ENCODE measurements at places on chromosomes 3 and 15.

- peak; percentile 88 for DNase-seq
Measured at GRCh38 chr3:20041197-20041780, 1.0 kb downstream of the KAT2B start.

DNA sequence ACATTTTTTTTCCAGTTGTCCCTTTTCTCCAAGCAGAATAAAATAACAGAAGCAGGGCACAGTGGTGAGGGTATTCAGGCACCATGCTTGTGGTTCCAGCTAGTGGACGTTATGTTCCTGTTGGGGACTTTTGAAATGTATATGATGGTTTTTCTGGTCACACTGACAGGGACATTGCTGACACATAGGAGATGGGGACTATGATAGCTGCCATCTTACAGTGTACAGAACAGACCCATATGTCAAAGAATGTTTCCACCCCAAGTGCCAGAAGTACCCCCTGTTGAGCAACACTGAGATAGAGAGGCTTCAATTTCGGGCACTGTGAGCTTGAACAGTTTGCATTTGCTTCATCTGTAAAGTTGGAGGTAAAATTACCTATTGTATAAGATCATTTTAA is 38.6 kb downstream of the MCTP2 start:
- DNase-seq = no peak

DNA sequence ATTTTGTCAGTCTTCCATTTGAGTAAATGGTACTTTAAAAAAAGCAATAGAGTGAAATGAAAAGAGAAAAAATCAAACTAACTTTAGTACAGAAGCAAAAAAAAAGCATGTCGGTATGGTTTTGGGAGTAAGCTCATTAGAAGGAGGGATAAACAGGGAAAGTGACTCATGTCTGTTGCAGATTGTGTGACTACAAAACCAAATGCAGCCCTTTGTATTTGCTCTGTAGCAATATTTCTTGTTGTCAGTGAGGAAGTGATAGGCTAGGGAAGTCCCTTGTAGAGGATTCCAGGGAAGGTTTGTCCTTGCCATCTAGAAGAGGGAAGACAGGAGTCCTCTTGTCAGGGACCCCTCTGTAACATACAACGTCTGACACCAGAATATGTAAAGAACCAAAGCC is 150.5 kb upstream of the POU1F1 start:
- no peak for DNase-seq

DNA sequence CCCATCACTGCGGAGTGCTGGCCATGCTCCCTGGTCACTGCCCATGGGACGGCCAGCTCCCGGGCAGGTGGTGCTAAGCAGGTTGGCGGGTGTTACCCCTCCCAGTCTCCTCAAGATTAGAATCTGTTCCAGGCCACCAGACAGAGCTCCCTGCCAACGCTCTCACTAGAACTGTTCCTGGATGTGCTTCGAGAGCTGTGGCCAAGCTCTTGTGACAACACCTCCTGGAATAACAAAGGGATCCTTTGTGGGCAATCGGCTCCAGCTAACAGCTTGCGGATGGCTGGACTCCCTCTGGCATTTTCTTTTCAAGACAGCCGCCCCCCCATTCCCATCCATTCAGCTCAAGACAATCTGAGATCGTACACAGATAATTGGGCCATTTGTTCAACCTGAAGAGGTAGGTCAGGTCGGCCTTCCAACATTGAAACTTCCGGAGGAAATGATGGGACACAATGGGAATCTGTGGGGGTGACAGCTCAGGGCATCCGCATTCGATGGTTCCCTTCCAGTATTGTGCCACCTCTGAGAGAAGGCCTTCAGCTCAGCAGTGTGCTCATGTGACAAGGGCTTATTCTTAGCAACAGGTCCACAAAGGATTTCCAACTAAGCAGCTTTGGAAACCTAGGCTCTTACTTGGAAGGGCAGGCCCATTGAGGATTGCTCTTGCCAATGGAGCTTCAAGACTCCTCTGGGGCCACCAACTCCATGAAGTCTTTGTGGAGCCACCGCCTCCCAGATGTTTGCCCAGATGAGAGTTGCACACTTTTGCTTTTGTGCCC is 11.6 kb upstream of the EPHB3 start:
- DNase-seq = no peak

GRCh38 chr3:196654735-196655090 is 15.2 kb downstream of the NRROS start:
- DNase-seq = no peak

GRCh38 chr15:43204016-43204901 is 16.6 kb downstream of the EPB42 start:
- peak; percentile 70 for DNase-seq

DNA sequence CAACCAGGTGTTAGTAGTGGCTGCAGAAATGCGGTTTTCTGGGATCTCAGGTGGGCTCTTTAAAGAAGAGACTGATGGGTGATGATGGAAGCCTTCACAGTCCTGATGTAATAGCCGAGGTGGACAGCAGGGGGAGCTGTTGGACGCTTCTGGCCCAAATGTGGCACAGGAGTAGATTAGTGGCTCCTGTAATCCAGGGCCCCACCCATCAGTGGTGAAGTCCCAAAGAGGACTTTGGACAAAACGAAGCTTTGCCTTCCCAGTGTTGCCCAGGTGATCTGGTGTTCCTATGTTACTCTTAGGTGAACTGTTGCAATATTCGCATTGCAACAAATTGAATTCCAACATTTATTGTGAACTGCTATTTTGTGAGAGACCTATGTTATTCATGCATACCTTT is 31.8 kb upstream of the MYZAP start:
- peak; percentile 81 for DNase-seq

DNA sequence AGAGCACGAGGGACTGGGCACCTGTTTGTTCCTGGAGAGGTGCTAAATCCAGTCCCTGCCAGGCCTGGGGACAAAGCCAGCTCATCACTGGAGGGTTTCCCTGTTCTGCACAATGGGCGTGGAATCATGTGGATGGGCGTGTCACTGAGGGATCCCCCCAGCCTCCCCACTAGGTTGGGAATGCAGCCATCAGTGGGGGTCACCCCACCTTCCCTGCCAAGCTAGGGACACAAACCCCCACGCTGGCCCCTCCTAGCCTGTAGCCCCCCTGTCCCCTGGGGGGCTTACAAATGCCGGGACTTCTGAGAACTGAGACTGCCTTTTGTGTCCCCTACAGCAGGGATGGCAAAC is 61.9 kb downstream of the NSMCE3 start:
- no peak for DNase-seq

- no peak for DNase-seq
Measured at GRCh38 chr3:188236271-188236670, 82.3 kb downstream of the LPP start.

DNA sequence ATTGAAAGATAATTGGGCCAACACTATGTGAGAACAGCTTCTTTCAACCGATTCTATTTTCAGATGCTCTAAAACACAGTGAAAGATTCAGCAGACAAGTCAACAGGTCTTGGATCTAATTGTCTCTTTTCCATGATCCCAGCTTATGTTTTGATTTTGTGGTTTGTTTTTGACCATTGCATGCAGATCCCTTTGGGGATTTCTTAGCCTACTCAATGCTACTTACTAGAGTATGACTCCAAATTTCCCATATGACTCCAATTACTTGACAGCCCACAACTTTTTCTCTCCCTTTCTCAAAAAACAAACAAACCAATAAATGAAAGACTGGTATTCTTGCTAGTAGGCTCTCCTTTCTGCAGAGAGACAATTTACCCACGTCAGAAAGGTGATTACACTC is 67.1 kb downstream of the KCNH8 start:
- DNase-seq = no peak

- DNase-seq = peak; percentile 71
Measured at GRCh38 chr3:134600685-134601463, 49.9 kb downstream of the KY start.

DNA sequence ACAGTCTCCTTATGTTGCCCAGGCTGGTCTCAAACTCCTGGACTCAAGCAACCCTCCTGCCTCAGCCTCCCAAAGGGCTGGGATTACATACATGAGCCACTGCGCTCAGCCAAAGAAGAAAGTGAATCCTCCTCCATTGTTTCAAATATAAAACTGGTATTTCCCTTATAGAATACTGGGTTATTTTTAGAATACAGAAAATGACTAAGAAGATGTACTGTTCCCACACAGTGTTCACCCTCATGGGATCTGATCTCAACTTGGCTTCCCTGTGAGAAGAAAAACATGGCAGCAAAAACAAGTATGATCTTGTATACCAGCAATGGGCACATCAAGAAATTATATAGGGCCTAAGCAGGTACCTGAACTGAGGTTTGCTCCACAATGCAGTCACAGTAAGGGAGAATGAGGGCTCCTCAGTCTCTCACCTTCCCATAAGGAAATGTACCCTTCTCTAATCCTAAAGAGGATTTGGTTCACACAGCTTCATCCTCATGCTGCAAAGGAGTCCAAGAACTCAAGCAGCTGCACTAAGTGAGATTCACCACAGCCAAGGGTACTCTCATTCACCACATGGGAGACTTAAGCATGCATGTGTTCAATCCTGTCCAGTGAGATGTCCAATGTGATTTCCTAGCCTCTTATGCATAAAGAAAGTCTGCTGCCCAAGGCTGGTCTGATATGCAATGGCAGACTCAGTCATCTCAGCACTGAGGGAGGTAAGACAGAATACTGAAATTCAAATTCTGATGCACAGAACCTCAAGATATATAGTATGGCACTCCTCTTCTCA is 25.8 kb downstream of the USP4 start:
- DNase-seq = no peak

DNA sequence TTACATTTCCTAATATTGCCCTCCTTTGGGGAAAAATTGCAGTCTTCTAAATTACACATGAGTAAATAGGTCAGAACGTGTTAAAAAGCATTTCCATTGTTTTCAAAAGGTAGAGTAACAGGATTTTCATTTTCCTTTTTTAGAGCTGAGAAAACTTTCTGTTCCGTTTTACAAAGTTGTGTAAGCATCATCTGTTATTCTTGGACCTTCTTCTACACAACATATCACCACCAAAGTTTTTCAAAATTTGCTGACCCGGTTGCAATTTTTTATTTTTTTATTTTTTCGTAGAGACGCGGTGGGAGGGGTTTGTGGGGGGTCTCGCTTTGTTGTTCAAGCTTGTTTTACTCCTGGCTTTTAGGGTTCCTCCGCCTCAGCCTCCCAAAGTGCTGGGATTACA is 1.1 kb downstream of the CCDC39 start:
- no peak for DNase-seq

GRCh38 chr3:49940667-49941249 is 808 bp downstream of the RBM6 start:
- no peak for DNase-seq

- DNase-seq = no peak
Measured at GRCh38 chr15:69647142-69647513, 194.5 kb downstream of the RPLP1 start.

- no peak for DNase-seq
Measured at GRCh38 chr3:134377896-134378295, 3.6 kb upstream of the AMOTL2 start.

- DNase-seq = no peak
Measured at GRCh38 chr15:97902140-97902780, 58.2 kb upstream of the ARRDC4 start.

DNA sequence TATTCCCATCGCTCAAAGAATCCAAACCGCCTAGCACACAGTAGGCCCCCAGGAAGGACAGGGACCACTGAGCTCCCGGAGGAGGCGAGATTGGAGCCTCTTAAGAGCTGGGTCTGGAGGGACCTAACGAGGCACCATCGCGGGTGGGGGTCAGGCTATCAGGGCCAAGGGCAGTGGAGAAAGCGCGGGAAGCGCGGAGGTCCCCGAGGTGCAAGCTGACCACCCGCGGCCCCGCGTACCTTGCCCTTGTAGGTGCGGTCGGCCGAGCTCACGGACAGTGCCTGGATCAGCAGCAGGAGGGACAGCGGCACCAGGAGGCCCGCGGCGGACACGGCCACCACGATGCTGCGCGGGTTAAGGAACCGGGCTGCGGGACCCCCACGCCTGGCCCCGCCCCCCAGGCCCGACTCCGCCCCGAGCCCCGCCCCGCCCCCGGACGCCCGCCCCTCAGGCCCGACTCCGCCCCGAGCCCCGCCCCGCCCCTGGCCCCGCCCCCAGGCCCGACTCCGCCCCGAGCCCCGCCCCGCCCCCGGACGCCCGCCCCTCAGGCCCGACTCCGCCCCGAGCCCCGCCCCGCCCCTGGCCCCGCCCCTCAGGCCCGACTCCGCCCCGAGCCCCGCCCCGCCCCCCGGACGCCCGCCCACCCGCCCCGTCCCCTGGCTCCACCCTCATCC is 3.9 kb downstream of the ZDHHC19 start:
- peak; percentile 64 for DNase-seq

DNA sequence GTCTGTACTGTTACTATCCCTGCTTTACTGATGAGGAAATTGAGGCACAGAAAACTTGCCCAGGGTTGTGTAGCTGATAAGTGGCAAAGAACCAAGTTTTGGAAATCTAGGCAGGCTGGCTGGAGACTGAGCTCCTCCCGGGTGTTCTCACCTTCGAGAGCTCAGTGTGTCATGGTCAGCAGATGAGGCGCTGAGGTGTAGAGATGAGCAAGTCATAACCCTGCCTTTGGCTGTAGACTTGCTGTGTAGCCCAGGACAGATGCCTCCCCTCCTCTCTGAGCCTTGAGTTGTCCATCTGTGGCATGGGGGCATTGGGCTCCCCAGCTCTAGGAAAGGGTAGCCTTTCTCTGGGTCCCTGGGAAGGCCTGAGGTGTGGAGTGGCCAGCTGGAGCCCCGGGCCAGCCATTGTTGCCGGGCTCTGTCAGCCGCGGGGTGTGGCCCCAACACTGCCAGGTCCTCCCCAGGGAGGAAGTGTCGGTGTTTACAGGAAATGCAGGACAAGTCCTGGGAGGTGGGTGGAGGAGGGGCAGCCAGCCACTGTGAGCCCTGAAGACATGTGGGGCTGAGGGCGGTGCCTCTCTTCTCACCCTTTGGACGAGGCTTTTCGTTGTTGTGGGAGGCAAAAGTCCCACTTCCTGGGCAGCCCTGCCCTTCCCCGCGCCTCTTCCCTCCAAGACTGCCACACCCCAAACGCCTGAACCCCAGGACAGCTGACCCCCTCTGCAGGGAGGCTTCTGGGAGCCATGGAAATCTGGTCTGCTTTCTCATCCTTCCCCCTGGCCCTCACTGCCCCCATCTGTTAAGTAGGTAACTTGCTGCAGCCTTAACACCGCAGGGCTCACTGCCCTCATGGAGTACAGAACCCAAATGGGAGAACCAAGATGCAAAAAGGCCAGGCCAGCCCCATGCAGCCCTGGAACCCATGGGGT is 29.1 kb downstream of the FGD5 start:
- peak; percentile 68 for DNase-seq

DNA sequence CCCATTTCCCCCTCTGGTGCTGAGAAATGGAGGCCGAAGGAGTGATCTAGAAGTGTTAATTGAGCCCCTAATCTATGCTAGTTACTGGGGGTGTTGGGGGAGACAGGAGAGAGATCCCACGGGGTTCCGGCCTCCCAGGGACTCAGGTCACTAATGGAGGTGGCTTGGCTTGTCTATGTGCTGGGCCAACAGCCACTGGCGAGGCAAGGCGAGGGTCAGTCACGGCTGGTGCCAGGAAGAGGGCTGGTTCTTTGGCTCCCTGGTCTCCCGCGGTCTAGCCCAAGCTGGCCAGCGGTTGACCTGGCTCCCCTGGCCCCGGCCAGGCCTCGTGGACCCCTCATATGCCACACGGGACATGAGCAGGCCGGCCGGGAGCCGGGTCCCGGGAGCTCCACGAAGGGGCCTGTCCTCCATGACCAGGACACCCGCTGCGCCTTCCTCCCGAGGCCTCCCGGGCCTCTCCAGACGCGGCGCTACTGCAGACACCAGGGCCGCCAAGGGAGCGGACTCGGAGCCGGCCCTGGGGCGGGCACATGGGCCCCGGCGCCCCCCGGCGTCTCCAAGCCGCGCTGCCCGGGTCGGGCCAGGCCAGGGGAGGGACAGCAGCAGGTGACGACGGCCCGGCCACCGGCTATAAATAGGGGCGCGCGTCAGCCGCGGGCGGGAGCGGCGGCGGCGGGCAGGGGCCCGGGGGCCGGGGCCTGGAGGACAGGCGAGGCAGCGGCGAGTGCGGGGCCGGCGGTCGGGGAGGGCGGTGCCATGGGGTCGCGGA is at the start of gene ALPK3:
TSS of gene ALPK3 (plus strand) at position 663 of the 772 bp plus-strand sequence. CDS start at position 760, 97 bp downstream.
- DNase-seq = no peak
